ENCODE measurements at places on chromosomes 11 and 22. TPM values are rescaled to one million over a fixed set of nuclear protein-coding genes. Genes with fewer than 3 reads are reported as not detected.

DNA sequence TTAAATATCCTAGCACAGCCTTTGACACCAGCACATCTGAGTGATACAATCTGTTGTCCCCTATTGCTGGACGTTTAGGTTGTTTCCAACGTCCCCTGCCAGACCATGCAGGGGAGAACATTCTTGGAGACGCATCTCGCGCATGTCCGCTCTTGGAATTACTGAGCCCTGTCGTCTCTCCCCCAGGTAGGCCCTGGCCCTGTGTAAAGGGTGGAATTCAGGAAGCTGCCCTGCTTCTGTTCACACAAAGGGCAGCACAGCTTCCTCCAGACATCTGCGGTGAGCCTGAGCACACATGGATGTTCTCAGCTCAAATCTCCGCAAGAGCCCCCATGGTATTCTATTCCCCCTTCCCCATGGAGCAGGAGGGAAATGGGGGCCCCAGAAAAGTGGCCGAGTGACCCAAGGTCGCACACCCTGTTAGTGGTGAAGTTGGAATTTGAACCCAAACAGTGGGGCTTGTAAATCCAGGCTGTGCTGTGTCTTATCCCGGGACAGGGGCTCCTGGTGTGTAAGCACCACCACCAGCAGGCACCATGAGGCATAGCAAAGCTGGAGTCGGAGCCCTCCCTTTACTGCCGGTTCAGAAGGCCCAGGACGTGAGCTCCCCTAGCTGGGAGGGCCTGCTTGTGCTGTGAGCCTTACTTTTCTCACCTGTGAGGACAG lies 5.0 kb upstream of the FGF19 start:
- DNase-seq = no peak

GRCh38 chr22:49768951-49769690 lies 58.6 kb downstream of the BRD1 start:
- DNase-seq = peak; percentile 83

- no peak for DNase-seq
These were observed 50.9 kb upstream of the NFRKB start for GRCh38 chr11:129946256-129946655.

GRCh38 chr22:24162436-24162835 lies 18.9 kb upstream of the SUSD2 start:
- no peak for DNase-seq

GRCh38 chr22:19901577-19902244 lies 39.9 kb upstream of the COMT start:
- DNase-seq = no peak

DNA sequence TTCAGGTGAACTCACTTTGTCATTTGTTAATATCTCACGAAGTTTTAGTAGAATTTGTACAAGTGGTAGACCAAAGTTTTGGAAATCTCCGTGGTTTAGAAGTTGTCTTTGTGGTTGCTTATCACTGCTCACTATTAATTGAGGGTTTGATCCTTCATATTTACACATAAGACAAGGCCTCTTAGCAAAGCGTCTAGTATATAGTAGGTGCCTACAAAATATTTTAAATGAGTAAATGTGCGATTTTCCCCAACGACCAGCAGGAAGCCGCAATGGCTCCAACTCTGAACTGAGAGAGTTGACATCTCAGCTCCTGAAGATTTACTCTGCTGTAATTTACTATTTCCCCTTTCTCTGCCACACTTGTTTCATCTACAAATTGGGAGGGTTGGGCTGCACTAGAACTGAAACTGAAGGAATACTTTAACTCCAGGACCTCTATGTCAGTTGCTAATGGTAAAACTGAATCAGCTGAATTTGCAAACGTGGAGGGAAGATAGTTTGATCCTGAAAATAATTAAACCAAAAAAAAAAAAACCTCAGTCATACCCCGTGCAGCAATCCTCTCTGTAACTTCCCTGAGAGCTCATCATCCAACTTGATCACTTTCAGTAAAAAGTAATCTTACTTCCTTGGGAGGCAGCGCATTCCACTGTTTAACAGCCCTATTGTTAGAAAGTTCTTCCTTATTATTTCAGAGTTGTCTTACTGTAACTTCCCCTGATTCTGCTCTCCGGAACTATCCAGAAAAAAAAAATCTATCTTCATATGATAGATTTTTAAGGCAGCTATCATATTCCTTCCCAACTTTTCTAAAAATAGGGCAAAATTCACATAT lies 1.3 kb upstream of the SBF2 start:
- DNase-seq = no peak

GRCh38 chr22:44180706-44181032 lies at the start of gene PARVG:
Gene PARVG, plus strand, starts transcription at chr22:44180925. Its CDS starts 2,405 bp downstream, at chr22:44183330.
- DNase-seq = no peak

DNA sequence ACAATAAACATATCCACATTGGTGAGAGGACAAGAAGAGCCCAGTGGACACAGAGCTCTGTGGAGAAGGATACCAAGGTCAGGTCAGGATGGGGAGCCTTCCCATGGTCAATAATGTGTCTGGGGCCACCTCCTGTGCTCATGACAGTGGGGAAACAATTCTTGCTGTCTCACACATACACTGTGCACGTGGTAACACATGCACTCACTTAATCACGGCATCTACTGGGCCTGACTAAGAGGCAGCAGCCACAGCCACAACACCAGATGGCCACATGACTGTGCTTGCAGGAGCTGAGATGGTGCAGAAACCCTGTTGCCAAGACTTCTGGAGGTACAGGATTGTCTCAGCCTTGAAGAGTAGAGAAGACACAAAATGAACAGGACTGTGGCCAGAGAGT lies 28.6 kb downstream of the C22orf42 start:
- DNase-seq = no peak

GRCh38 chr22:37601540-37602442 lies 6.8 kb upstream of the GGA1 start:
- no peak for DNase-seq

Gene NPTXR
- 37.5 TPM for total RNA-seq

Gene IMMP1L
- 17.8 TPM for total RNA-seq

Gene ELF5
- total RNA-seq = not detected

Gene SDHD
- 52.0 TPM for total RNA-seq

Gene LMO2
- total RNA-seq = not detected

Gene MMP13
- total RNA-seq = 6.5 TPM
